ENCODE measurements at places on chromosomes 12 and 14.
A peak's percentile ranks its signal among the peaks of the same experiment; 100 is the strongest.

DNA sequence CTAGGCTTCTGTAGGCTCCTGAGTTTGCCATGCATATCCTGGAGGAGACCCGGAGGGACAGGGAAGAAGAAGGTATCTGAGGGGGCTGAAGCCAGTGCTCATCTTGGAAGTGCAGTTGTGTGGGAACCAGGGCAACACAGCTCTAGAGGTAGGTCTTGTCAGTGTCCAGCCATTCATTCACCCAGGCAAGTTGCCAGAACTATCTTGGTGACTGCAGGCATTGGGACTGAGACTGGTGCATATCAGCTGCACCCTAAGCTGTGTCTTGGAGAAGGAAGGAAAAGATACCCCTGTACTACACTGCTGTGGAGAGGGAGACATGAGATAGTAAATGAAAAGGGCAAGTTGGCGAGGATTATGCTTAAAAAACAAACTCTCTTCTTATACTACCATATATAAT, 4.9 kb upstream of the WIF1 start:
- no peak for DNase-seq

- no peak for DNase-seq
Observed at GRCh38 chr14:45793081-45793480, 540.1 kb upstream of the MIS18BP1 start.

DNA sequence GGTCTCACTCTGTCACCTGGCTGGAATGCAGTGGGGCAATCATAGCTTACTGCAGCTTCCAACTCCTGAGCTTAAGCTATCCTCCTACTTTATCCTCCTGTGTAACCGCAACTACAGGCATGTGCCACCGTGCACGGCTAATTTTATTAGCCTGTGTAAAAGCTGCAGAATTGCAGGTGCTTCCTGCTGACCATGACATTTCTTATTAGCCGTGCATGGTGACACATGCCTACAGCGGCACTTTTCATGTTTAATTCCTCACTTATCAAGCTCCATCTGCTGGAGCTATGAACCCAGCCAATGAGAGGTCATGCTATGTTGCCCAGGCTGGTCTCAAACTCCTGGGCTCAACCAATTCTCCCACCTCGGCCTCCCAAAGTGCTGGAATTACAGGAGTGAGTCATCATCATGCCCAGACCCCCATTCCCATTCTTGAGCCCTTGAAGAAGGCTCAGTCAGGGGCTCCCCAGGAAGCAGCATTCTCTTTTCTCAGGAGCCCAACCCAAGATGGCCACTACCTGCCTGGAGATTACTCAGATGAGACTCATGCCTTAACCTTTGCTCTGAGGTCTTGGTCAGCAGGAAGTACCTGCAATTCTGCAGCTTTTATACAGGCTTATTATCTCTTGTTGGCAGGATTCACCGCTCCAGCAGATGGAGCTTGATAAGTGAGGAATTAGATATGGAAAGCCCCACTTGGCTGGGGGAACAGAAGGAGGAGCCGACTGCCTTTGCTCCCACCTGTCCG, 503.2 kb downstream of the MED13L start:
- no peak for DNase-seq

DNA sequence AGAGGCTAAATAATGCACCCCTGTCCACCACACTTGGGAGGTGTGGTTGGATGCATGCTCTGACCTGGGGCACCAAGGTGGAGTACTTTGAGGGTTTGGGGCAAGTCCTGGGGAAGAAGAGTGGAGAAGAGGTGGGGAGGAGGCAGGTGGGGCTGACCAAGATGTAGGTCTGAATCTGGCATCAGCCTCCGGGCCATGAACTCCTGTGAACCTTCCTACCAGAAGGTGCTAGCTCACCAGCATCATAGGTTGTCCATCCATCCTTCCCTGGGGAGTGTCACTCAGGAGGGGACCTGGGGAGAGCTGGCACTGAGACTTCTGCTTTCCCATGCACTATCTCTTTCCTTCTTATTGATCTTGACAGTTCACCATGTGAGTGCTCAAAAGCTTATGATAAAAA, 13.6 kb upstream of the EMP1 start:
- DNase-seq = no peak

GRCh38 chr12:27000961-27001360, 13.2 kb downstream of the TM7SF3 start:
- DNase-seq = no peak

GRCh38 chr12:69091442-69092017, 147.8 kb upstream of the CPSF6 start:
- no peak for DNase-seq

- DNase-seq = peak; percentile 48
Observed at GRCh38 chr12:98998697-98999299, 353.7 kb downstream of the APAF1 start.

- DNase-seq = no peak
Observed at GRCh38 chr14:73943083-73943482, 6.8 kb downstream of the FAM161B start.

GRCh38 chr14:96285667-96286066, 29.7 kb downstream of the BDKRB1 start:
- no peak for DNase-seq

DNA sequence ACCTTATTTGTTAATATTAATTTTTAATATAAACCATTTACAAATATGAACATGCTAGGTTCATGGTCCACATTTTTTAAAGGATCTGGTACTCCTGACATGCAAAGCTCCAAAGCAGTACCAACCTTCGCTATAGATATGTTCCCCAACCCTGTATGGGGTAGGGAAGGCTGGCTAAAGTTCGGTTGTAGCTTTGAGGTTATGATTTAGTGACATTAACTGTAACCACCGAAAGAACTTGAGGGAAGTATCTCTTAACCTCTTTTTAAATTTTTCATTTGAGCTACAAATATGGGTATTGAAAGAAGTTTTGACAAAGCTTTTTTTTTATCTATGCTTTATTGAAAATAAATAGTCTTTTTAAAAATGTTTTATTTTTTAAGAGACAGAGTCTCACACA, 115.5 kb downstream of the DYRK2 start:
- no peak for DNase-seq

GRCh38 chr12:42469355-42470175, 120.0 kb downstream of the PRICKLE1 start:
- DNase-seq = no peak

GRCh38 chr12:109029411-109029810, 8.5 kb upstream of the SVOP start:
- no peak for DNase-seq

DNA sequence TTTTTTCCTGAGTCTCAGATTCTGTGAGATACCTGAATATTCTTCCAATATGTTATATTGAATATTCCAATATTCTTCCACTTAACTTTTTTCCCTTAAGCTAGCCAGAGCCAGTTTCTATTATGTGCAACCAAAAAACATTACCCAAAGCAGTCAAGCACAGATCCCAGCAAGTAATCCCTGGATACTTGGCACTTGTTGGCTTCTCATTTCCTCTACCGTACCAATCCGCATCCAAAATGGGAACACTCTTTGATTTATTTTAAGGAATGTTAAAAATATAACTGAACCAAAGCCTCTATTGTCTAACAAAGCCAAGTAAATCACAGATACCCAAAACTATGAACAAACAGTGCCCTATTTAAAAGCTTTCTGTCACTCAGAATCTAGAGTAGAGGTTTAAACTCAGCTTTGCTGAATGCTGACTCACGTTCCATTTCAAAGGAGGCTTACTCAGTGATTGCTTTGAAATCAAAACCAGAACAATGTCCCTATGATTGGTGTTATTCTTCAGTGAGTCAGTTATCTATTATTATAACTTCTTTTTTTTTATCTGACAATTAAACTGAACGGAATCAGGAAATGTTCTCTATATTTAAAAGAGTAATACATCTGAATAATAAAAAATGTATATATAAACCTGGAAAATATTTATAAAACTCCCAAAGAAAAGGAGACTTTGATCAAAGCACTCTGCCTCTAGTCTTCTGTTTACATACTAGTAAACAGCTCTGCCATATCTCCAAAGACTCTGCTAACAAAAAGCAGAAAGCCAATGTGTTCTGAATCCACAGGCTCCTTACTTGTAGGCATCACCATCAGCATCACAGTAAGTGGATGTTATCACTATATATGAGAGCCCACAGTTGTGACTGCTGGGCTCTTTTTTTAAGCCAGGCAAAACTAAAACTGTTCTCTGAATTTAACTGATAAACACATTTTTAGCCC, 360.8 kb downstream of the CCDC91 start:
- no peak for DNase-seq

DNA sequence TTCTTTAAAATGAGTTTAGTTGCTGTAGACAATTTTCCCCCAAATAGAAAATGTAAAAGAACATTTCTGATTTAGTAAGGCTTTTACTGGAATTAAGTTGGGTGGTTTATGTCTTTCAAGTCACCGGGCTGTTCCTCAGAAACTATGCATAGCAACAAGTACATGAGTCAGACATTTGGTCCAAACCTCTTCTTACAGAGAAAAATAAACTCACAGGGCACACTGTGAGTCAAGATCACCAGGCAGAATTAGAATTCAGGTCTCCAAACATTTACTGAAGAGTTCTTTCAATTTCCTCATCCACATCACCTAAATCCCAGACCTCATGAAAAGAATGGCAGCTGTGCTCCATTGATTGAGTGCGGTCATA, 476.1 kb upstream of the SOX5 start:
- DNase-seq = no peak

DNA sequence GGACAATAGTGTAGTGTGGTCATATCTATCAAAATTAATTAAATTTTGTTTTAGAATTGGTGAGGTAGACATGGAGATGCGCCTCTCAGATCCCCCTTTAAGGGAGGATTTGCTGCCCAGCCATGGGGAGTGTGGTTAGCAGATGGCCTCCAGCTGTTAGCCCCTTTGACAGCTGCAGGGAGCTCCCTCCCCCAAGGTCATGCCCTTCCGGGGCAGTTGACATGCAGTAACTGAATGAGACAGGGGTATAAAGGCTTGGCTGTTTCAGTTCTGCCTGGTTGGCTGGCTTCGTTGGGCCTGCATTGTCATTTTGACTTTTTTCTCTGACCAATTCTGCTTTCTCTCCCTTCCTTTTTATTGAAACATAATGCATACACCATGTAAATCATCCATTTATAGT, 291.5 kb upstream of the SRRM4 start:
- peak; percentile 25 for DNase-seq

- no peak for DNase-seq
Observed at GRCh38 chr14:34012978-34013720, 62.3 kb upstream of the EGLN3 start.

- no peak for DNase-seq
Observed at GRCh38 chr12:103350116-103350515, 145.7 kb downstream of the C12orf42 start.

GRCh38 chr12:95882080-95882479, 23.3 kb downstream of the SNRPF start:
- peak; percentile 12 for DNase-seq

GRCh38 chr12:97223419-97223818, 239.2 kb upstream of the RMST start:
- DNase-seq = no peak

DNA sequence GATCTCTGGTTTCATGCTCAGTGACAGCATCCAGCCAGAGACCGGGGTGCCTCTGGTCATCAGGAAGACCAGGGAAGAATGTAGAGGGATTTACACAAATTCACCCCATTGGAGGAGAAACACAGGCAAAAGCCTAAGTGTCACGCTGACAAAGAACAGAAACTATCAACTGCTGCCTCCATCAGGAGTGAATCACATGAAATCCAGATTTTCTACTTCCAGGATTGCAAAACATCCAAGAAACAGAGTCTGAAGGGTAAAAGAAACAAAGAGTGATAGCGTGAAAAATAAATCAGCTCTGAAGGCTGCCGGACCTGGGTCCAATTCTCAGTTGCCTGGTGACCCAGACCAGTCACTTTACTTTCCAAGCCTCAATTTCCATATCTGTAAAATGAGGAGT, 136.1 kb upstream of the MAP1LC3B2 start:
- DNase-seq = no peak

GRCh38 chr12:108090107-108090899, 38.8 kb upstream of the WSCD2 start:
- no peak for DNase-seq

GRCh38 chr14:105898482-105899010, 372.2 kb downstream of the TMEM121 start:
- DNase-seq = no peak

DNA sequence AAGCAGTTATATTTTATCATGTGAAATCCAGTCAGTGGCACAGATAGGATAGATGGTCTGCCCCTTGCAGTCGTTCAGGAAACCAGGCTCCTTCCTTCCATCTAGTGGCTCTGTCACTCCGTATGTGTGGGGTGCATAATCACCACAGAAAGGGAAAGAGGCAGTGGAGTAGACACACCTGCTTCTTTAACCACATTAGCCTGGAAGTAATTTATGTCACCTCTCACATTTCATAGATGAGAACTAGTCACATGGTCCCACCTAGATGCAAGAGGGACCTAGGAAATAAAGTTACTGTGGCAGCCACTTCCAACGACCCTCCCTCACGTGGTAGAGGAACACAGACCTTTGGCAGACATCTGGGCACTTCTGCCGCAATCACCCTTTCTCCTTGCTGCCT, 14.2 kb upstream of the RNU6-8 start:
- no peak for DNase-seq

DNA sequence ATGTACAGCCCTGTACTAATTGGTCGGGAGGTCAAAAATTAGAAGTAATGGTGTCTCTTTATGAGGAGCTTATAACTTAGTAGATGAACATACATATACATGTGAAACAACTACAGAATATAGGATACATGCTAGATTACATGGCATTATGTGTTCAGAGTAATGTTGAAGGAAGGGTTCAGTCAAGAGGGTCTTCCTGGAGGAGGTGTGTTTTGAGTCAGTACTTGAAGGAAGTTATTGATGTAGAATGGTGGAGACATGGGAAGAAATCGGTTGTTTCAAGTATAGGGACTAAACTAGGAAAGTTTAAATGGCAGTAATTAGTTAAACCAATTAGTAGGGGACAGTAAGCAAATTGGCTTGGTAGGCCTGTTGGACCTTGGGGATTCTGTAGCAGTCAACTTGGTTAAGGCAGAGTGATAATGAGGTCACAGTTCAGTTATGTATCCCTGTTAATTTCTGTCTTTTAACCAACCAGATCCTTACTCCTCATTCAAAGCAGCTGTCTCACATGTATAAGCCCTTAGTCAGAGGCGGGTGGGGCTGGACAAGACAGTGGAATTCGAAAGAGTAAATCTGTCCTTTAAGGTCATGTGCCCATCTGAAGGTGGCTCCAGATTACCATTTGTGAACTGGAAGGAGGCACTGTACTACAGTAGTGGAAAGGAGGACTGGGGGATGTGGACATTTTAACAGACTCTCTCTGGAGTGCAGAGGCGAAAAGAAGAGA, 3.5 kb upstream of the ANKRD52 start:
- DNase-seq = no peak

GRCh38 chr12:69397978-69398377, 38.4 kb downstream of the YEATS4 start:
- DNase-seq = no peak

- DNase-seq = no peak
Observed at GRCh38 chr14:53444677-53445312, 291.7 kb upstream of the DDHD1 start.

- DNase-seq = no peak
Observed at GRCh38 chr12:106082216-106083175, 56.3 kb downstream of the NUAK1 start.

Data from muscle of arm (tissue), 14 donors.